ENCODE measurements at places on chromosomes 2 and 18.
A peak's percentile ranks its signal among the peaks of the same experiment; 100 is the strongest.

- DNase-seq: peak; percentile 42
These were observed 16.7 kb downstream of the HK2 start for GRCh38 chr2:74850496-74851190.

GRCh38 chr2:219210196-219210885 is 3.8 kb downstream of the ZFAND2B start:
- no peak for DNase-seq

DNA sequence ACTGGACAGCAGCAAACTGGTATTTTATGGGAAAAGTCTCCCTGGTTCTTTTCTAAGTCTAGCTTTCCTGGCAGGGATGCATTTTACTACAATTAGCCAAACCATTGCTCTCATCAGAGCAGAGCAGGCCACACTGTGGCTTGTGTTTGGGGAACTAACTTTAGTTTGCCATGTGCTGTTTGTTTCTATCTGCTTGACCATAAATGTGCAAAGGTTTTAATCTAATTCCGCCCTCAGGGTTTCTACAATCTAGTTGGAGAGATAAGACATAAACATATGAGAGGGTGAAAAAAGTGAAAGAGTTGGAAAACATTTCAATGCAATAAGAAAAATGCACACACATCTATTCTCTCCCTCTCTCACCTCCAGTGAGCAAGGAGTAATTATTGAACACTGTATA is 86.9 kb upstream of the MAPK4 start:
- no peak for DNase-seq

- no peak for DNase-seq
These were observed 54.0 kb upstream of the STRN start for GRCh38 chr2:37020212-37020886.

- DNase-seq: peak; percentile 90
These were observed 56.9 kb downstream of the LIMS1 start for GRCh38 chr2:108591163-108591562.

GRCh38 chr2:101297383-101297782 is 11.1 kb downstream of the RNF149 start:
- no peak for DNase-seq

DNA sequence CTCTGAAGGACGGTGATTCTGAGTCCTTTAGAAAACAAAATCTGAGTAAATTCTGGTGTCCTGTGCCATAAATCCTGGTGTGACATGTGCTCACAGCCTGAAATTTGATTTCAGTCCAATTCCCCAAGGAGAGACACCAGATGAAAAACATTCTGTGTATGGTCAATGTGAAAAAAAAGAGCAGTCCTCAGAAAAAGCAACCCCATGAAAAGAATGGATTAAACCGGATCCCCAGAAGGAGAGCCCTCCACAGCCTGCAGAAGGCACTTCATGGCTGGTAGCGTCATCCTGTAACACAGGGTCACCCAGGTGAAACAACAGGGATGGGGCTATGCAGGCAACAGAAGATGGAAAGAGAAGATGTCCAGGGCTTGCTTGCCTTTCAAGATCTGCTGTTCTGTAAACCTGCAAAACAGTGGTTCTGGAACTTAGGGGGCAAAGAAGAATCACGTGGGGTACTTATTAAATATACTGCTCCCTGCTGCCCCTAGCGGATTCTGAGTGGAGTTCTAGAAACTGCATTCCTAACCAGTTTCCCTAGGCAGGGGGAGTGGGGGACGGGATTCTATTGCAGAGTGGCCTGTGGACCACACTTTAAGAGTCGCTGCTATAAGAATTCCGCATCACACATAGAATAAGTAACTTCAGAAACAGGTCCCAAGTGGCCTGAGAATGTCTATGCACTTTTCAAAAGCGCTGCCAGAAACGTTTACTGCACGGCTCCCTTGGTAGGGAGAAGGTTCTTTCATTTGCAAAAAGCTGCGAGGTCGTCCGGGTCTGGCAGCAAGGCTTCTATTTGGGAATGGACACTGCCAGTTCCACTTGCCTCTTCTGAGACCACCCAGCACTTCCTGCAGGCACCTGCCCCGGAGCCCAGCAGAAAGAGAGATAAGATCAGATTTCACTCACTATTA is 118.9 kb upstream of the ARL5A start:
- peak; percentile 63 for DNase-seq

DNA sequence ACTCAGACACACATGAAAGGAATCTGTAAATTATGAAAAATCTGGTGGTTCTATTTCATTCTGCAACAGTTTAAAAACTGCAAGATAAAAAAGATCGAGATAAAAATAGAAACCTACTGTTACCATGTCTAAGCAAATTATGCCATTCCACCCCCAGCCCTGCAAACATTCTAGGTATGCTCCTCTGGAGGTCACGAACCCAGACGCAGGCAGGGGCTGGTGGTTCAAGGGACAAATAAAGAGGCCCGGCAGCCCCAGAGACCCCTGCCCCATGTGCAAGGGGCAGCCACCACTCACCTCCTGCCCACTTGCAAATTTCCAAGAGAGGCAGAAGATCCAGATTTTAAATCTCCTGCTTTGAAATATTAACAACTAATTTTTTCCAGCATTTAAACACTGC is 210.5 kb downstream of the ANAPC1 start:
- DNase-seq: no peak

GRCh38 chr2:176140513-176141317 is 10.6 kb upstream of the HOXD4 start:
- peak; percentile 61 for DNase-seq

DNA sequence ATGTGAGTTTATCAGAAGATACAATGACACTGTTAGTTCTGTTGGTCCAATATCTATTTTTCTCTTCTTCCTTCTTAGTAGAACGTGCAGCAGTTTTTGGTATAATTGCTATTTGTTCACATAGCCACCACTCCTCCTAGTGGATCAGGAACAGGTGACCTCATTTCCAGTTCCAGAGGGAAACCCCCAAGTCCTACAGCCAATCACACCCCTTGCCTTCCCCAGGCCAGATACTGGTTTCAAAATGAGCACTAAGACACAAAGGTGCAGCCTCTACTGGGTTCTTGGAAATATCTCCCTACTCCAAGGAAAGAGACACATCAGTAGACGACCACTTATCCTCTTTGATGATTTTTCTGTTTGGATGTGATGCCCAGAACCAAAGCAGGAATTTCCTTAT is 103.2 kb downstream of the TCF4 start:
- DNase-seq: no peak

DNA sequence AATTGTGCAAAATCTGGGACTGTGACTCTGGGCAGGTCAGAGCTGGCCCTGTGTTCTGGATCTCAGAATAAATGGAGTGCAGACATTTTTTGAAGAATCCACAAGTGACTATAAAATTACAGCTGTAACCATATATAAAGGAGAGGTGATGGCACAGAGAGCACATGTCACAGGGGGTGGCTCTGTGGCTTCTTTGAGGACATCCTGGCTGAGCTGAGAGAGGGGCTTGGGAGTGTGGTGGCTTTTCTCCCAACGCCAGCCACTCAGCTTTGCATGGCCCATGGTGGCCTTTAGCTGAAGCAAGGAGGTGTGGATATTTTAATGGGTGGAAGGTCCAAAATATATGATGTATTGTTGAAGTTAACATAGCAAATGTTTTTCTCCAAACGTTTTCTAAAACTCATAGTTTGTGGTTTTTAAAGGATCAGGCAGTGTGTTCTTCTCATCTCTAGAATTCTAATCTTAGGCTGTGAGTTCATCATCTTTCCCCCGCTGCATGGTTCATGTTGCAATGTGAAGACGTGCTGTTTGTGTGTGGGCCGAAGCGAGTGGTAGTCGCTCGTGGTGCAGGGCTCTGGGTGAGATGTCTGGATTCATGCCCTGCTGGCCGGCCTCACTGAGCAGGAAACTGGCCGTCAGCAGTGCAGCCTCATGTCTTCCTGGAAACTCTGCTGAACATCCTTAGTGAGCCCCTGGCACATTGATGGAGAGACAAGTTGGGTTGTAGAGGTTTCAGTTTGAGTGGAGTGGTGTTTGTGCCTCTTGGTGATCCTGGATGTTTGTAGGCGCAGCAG is 109.9 kb downstream of the ZNF236 start:
- DNase-seq: peak; percentile 8

- no peak for DNase-seq
These were observed 413.0 kb downstream of the MTX2 start for GRCh38 chr2:176682278-176682677.

DNA sequence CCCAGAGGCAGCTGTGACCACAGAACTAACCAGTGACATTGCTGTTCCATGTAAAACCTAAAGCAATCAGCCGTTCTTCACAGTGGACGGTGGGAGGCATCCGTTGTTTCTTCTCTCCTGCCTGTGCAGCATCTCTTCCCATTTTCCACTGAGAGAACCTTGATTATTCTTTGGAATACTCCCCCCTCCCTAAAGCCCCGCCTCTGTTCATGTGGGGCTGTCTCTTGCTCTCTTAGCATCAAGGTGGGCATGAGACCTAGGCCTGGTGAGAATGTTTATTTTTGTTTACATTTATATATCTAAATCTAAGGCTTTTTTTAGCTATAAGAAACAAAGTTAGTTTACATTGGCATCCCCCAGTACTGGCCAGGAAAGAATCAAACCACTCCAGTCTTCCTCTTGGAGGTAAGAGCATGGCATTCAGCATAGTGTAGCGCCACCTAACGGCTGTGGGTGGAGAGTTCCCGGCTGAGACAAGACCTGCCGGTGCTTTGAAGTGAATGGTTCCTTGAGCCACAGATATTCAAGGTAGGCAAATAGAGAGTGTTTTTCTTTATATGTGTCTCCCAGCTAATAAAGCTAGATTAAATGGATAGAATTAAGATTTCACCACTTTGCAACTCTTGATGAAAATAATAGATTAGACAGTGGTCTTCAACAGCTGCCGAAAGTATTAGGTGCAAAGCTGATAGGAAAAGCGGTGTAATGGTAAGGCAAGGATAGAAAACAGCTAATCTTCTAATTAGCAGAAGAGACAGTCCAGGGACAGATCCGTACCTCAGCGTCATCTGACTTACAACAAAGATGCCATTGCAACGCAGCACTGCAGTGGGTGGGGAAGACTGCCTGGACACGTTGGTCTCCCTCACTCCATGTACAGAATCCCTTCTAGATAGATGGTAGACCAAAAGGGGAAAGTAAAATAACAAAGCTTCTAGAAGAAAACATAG is 219.6 kb upstream of the RAB12 start:
- peak; percentile 70 for DNase-seq

DNA sequence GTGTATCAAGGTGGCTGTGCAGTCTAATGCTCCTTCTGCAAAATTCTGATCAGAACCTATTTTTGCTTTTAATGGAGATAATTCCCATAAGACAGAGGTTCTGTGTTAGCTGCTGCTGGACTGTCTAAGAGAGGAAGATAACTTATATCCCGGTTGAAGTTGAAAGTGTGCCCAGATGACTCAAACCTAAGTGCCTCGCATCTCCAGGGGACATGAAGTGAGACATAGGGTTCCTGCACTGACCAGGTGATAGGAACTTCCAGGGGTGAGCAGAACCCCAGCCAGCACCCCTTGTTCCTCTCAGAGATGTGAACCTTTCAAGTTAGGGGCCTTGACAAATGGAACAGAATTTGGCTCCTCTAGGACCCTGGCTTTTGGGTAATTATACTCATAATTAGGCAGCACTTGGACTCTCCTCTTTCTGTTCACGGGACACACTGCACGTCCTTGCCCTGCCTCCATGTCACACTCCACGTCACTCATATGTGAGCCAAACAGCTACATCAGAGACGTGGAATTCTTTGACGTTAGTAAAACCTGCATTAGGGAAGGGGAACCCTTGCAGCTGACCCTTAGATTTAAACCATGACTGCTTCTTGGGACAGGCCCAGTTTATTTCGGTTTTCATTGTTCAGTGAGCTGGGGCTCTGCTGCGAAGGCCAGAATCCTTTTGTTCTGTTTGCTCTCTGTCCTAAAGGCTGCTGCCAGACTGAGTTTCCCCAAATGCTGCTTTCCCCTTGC is 104.5 kb upstream of the ALPP start:
- DNase-seq: no peak

DNA sequence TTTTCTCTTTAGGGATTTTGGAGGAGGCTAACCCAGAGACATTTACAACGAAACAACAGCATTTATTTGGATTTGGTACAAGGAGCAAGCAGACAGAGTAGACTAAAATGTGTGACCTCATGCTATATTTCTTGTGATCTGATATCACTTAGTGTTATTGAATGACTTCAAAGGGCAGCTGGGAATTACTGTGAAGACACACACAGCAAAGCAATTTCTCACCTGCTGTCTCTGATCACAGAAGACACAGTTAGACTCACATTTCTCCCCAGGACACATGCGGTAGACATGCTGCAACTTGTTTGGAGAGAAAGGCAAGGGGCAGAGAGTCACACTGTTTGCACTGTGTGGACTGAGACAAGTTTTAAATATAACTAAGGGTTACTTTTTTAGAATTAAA is 67.5 kb downstream of the LTBP1 start:
- DNase-seq: no peak

DNA sequence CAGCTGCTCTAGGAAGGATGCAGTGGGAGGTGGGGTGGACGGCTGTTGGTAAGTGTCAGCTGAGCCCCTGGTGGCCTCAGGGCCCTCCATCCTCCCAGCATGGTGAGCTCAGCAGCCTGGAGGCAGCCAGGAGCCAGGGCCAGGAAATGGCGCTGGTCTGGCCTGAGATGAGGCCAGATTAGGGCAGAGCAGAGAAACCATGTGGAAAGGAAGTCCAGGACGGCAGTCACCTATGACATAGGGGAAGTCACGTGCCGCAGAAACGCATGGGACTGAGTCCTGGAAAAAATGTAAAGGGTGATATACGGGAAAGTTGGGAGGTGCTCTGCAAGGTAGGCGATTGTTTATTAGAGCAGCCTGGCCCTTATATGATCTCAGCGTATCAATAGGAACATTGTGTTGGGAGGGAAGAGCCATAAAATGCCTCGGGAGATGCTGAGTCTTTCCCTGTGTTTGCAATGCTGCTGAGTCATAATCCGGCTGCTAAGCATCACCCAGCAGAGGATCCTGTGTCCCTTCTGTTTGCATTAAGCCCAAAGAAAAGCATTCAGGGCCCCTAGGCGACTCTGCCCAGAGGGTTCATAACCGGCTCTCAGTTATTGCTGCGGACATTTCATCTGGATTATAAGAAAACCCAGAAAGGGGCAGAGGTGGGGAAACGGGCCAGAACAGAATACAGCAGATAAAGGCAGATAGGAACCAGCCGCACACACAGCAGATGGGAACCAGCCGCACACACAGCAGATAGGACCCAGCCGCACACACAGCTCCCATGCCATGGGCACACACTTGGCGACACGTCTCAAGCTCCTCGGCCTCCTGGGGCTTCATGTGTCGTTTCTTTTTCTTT is 30.3 kb upstream of the B3GNT7 start:
- peak; percentile 59 for DNase-seq

GRCh38 chr2:33321876-33322483 is 154.5 kb upstream of the RASGRP3 start:
- DNase-seq: peak; percentile 40

DNA sequence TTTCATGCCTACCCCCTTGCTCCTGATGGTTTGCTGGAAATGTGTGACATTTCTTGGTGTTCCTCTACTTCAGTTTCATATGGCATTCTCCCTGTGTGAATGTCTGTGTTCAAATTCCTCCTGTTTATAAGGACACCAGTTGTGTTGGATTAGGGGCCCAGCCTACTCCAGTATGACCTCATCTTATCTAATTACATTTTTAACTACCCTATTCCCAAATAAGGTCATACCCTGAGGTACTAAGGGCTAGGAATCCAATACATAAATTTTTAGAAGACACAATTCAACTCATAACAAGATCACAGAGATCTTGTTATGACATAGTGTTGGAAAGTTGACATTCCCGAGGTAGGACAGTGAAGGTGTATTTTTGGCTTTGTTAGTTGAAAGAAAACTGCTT is 5.5 kb downstream of the FAM210A start:
- DNase-seq: no peak
